Stimulated activated CD4-positive, alpha-beta T cell treated with anti-CD3 and anti-CD28 coated beads, Interleukin-2, amount 100 ng/mL, for 4 hours (primary cell): ENCODE measurements at places on chromosomes 13 and 19.

GRCh38 chr19:2503521-2504109 lies 27.7 kb downstream of the GADD45B start:
- peak; percentile 67 for DNase-seq

DNA sequence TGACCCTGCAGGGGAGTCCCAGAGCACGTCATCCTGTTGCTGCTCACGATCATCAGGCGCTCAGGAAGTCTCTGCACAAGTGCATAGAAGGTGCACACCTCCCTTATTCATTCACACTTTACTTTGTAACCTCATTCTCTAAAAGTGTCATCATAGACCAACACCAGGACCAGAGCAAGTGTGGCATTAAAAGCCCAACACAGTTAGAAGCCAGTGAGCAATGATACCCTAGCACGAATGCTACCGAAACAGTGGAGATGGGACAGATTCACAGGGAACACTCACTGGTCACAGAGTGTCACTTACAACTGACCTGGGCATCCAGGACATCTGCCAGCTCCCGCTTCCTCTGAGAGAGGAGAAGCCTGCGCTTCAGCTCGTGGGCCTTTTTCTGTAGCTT lies 17.0 kb downstream of the HAUS8 start:
- no peak for DNase-seq

GRCh38 chr13:97261254-97262005 lies 39.3 kb downstream of the MBNL2 start:
- DNase-seq = no peak

DNA sequence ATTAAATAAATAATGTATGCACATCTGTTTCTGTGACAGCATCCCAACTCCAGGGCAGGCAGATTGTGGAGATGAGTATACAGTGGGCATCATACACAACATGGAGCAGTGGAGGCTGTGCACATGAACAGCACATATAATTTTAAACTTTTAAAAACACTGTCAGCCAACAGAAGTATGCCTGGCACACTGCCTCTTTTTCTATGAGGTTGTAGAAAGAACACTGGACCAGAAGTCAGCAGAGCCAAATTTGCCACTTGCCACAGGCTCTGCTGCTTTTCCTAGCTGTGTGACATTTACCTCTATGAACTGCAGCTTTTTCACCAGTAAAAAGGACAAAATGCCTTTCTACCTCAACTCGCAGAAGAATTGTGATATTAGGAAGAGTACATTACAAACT lies 118.7 kb downstream of the FRY start:
- no peak for DNase-seq

- DNase-seq = no peak
These were observed 1.4 kb downstream of the CERS4 start for GRCh38 chr19:8210421-8211101.

GRCh38 chr13:102033386-102033785 lies 368.5 kb downstream of the FGF14 start:
- DNase-seq = no peak

DNA sequence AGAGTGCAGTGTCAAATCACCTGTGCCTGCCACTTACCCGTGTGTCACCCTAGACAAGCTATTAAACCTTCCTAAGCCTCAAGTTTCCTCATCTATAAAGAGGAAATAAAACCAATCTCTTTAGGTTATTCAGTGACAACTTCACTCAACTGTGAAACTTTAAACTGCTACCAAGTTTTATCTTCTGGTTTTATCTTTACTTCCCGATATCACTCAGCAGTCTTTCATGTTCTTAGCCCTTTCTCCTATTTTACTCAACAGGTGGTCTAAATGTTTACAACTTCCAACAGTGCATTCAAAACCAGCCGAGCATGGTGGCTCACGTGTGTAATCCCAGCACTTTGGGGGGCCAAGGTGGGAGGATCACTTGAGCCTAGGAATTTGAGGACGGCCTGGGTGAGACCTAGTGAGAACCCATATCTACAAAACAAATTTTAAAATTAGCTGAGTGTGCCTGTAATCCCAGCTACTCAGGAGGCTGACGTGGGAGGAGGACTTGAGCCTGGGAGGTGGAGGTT lies 59.6 kb downstream of the GPALPP1 start:
- DNase-seq = no peak

GRCh38 chr19:17685451-17686022 lies 2.6 kb downstream of the UNC13A start:
- no peak for DNase-seq

- DNase-seq = no peak
These were observed 22.4 kb downstream of the SIPA1L3 start for GRCh38 chr19:37929355-37929923.

DNA sequence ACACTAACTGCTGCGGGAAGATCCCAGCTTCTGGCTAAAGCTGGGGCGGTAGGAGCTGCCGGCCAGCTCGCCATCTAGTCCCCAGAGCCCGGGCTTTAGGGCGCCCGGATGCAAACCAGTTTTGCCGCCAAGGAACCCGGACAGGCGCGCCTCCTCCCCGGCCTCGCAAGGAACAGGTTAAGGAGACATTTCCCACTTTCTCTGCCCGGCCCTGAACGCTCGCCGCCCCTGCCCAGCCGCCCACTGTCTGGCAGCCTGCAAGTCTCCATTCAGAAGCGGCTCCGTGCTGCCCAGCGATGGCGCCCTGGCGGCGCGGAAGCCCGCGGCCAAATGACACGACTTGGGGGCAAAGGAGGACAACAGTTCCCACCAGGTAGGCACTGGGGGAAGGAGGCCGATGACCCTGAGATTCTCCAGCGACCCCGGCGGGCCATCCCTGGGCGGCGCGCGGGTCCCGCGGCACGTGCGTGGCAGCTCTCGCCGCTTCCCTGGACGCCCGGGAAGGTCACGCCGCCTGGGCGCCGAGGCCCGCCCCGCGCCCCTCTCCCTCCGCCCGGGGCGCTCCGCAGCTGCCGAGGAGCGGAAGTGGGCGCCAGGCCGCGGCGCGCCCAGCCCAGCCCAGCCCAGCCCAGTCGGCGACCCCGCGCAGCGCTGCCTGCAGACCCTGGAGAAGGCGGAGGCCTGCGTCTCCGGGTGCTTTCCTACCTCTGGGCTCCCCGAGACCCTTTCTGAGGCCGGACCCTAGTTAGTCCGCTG lies 42.2 kb upstream of the HNRNPA1L2 start:
- no peak for DNase-seq

DNA sequence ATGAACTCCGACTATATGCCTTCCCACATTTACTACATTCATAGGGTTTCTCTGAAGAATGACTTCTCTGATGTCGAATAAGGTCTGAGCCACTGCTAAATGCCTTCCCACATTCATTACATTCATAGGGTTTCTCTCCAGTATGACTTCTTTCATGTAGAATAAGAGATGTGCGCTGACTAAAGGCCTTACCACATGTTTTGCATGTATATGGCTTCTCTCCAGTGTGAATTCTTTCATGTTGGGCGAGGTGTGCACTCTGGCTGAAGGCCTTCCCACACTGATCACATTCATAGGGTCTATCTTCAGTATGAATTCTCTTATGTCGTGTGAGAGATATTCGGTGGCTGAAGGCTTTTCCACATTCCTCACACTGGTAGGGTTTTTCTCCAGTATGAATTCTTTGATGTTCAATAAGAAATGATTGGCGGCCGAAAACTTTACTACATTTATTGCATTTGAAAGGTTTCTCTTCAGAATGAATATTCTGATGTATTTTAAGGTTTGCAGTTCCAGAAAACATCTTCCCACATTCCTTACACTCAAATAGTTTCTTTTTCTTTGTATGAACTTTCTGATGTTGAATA lies 35.8 kb downstream of the ZNF667 start:
- DNase-seq = no peak

GRCh38 chr13:48586591-48587103 lies 53.8 kb upstream of the RCBTB2 start:
- no peak for DNase-seq

DNA sequence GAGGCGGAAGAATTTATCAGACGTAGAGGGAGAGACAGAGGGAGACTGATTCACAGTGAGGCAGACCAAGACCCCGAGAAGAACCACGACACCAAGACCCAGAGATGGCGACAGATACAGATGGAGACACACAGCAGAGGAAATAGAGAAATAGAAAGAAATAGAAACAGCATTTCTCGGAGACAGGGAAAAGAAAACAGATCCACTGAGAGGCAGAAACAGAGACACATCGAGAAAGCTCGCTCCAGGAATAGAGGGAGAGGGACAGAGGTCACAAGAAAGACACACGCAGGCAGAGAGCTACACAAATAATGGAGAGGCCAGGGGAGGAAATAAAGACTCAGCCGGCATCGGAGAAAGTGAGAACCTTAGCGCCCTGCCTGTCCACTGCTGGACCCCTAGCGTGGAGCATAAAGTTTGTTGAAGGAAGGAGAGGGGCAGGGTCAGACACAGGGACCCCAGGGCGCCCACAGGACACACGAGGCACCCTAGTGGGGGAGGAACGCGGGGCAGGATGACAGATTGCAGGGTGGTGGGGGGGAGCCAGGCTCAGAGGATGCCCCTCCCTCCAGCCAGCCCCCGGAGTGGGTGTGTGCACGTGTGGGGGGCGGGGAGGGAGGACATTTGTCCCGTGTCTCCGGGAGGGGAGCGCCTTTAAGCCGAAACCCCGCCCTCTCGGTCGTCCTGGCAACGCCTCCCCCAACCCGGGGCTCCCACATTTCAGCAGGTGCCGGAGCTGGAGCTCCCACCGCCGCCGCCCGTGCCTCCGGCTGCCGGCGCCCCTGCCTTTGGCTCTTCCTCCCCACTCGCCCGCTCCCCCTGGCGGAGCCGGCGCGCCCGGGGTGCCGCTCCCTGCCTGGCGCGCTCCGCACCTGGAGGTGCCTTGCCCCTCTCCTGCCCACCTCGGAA lies at the start of gene PRKCG:
TSS of gene PRKCG (plus strand) at position 716 of the 909 bp plus-strand sequence. CDS start 298 bp downstream, outside the sequence.
- DNase-seq = no peak

DNA sequence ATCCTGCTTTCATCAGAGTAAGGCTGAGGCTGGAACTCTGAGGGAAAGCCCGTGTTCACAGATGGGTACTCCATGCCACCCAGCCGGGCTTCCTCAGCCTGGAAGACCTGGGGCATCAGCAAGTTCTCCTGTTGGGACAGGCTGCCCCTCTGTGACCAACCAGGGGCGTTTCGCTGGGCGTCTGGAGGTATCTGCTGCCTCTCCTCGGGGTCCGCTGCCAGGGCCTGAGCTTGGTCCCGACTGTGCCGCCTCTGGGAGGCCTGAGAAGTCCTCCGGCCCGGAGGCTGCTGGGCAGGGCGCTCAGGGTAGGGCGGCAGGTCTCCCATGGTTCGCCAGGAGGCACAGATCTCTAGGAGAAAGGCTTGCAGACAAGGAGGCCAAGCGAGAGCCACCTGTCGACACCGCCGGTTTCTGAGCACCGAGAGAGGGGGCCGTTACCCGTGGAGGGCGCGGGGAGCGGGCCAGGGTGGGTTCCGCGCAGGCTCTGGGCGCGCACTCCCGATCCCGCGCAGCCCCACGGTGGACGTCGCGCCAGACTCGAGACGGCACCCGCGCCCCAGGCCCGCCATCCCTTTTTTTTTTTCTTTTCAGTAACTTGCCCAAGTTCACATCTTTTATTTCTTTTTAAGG lies at the start of gene RSPH6A:
TSS of gene RSPH6A (minus strand) at position 458 of the 630 bp plus-strand sequence. CDS start at position 326, 132 bp downstream.
- no peak for DNase-seq

- no peak for DNase-seq
These were observed 3.4 kb downstream of the CC2D1A start for GRCh38 chr19:13909430-13909829.

GRCh38 chr19:5002143-5002542 lies 33.2 kb downstream of the KDM4B start:
- DNase-seq = no peak

DNA sequence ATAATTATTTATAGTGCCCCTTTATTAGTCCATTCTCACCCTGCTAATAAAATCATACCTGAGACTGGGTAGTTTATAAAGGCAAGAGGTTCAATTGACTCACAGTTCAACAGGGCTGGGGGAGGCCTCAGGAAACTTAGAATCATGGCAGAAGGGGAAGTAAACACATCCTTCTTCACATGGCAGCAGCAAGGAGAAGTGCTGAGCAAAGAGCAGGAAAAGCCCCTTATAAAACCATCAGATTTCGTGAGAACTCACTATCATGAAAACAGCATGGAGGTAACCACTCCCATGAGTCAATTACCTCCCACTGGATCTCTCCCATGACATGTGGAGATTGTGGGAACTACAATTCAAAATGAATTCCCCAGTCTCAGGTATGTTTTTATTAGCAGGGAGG lies 89.9 kb upstream of the STARD13 start:
- no peak for DNase-seq

- no peak for DNase-seq
These were observed 54.5 kb downstream of the CDADC1 start for GRCh38 chr13:49302222-49302621.

DNA sequence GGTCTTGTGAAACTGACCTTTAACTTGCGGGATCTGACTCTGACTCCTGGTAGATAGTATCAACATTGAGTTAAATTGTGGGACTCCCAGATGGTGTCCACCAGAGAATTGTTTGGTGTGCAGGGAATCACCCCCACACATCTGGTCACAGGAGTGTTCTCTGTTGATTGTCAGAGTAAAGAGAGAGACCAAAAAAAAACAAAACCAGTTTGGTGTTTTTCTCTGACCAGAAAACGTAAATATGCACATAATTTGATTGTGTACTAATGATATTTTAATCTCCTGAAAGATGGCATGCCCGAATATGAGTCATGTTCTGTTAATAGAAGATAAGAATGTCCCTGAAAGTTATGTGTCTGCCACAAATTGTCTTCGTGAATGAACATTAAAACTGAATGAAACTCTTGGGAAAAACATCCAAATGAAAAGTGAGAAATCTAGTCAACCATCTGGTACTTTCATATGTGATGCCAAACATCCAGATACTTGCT lies 118.5 kb upstream of the GPC6 start:
- no peak for DNase-seq

DNA sequence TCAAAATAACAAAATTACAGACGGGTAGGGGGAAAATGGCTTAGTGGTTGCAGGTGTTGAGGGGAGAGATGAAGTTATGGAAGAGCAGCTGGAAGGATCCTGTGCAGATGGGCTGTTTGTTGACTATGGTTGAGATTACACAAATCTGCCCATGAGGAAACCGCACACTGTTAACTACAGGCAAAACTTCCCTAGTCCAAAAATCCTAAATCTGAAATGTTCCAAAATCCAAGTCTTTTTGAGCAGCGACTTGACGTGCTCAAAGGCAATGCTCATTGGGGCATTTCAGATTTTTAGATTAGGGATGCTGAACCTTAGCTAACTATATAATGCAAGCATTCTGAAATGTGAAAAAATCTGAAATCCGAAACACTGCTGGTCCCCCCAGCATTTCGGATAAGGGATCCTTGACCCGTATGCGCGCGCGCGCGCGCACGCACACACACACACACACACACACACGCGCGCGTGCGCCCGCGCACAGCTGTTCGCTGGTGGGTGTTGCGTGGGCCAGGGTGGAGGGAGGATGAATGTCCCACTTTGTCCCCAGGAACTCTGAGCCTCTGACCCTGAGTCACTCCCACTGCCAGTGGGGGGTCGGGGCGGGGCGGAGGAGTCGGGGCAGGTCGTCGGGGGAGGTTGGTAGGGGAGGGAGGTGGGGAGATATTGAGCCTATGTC lies 6.8 kb downstream of the F2RL3 start:
- peak; percentile 2 for DNase-seq

DNA sequence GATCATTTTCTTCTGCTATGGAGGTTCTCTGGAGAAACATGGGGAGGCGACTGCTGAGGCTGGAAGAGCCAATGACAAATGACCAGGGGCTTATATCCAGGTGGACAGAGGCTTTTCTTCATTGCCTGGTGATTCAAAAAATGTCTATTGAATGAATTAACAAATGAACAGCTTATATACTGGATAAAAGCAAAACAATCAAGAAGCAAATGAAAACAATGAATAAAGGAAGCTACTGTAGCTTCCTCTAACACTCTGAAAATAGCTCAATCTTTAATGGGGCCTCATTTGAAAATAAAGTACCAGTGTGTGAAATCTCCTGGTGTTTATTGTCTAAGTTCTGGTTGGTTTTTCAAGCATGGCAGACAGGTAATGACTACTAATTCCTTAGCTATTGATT lies 167.5 kb upstream of the TMTC4 start:
- DNase-seq = no peak

GRCh38 chr19:38031423-38031770 lies 124.4 kb downstream of the SIPA1L3 start:
- no peak for DNase-seq
